ENCODE measurements at places on chromosomes 3 and 15. TPM values are rescaled to one million over a fixed set of nuclear protein-coding genes. Genes with fewer than 3 reads are reported as not detected.

DNA sequence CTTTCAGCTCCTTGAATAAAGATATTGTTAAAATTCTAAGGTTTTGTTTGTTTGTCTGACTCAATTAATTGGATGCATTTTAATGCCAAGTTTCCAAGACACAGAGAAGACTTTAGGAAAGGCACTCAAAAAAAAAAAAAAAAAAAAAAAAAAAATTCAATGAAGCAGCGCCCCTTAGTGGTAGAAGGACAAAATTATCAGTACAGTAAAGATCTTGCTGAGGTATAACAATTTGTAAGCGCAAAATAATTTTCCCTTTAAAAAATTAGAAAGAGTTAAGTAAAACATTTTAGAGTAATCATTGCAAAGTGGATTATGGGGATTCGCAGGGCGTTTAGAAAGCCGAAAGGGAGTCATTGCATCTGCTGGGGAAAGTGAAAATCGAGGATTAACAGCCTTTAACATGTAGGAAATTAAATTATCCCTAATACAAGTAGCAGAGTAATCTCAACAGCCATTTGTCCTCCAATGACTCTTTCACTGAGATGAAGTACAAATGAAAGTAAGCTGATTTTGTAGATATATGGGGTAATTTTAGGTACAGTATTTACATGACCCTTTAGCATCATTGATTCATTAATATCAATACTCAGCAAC lies 5.8 kb upstream of the DIS3L start:
- no peaks in the 10 kb centered on the region for H3K36me3 ChIP-seq
- no peak overlapping the region for H3K4me3 ChIP-seq
- H3K4me1 ChIP-seq: peaks cover 11% of the 10 kb centered on the region
- H3K27me3 ChIP-seq: no peaks in the 10 kb centered on the region
- peak; percentile 42 for DNase-seq
- no peak overlapping the region for H3K27ac ChIP-seq

Gene P2RY1
- 0.88 TPM for total RNA-seq

GRCh38 chr15:100668348-100668745 lies 66.0 kb downstream of the ASB7 start:
- H3K27me3 ChIP-seq: no peaks in the 10 kb centered on the region
- DNase-seq: no peak
- 0 out of 2 replicates have a peak, but pooled peaks cover 7% of the 10 kb centered on the region for H3K4me1 ChIP-seq
- H3K4me3 ChIP-seq: no peak overlapping the region
- H3K36me3 ChIP-seq: no peaks in the 10 kb centered on the region

Gene TTLL13
- total RNA-seq: 0.96 TPM

DNA sequence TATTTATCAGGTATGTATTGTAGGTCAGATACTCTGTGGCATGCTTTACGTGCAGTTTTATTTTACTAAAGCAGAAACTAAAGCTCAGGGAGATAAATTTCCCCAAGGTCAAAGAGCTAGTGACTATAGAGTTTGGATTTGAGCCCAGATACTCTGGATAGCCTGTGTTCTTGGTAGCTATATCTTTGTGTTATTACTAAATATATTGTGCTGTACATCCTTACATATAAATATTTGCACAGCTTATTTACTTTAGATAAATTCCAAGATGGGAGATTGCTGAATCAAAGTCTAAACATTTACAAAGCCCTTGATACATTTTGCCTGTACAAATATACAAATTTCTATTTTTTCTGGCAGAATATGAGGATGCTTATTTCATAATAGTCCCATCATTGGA lies 660.9 kb upstream of the NAALADL2 start:
- H3K27ac ChIP-seq: no peak overlapping the region
- no peaks in the 10 kb centered on the region for H3K36me3 ChIP-seq
- no peak overlapping the region for H3K4me3 ChIP-seq
- peak; percentile 50 for DNase-seq

DNA sequence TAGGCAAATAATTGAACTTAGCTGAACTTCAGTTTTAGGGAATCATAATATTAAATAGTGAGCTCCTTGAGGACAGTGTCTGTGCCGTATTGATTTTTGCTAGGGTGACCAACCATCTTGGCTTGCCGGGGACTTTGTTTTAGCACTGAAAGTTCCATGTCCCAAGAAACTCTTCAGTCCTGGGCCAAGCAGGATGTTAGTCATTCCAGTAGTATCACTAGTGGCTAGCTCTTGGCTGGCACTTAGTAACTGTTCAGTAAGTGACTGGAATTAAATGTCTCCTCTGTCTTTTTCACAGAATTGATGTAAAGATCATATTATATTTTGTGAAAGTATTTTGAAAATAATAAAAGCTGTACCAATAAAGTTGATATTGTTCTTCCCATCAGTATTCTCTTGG lies 42.3 kb downstream of the RSRC1 start:
- no peak for DNase-seq
- H3K36me3 ChIP-seq: peaks cover 5% of the 10 kb centered on the region
- H3K4me1 ChIP-seq: no peaks in the 10 kb centered on the region
- no peak overlapping the region for H3K4me3 ChIP-seq
- no peak overlapping the region for H3K27ac ChIP-seq

DNA sequence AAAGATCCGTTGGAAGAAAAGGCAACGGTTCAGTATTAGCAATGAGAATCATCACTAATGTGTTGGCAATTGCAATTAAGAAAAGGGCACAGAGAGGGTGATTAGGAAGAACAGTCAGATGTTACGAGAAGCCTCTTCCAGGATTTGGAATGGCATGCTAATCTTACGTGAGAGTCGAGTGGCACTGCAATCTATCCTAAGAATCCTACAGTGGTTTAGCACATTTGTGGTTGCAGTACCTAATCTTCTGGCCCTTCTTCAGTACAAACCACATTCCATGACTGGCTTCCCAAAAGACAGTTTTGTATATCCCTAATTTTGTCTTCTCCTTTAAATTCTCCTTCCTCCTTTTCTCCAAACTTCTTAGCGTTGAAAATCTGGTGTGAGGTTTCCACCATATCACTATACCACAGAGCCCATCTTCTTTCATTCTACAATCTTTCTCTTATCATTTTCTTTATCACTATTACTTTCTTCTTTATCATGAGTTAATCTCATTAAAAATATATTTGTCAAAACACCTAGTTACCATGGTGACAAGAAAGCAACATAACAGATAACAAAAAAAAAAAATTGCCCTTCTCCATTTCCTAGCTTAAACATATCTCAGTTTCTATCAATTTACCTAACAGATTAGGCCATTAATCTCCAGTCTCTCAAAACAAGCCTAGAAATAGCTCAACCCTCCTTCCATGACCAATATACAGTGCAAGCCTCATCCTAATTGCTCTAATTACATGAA lies 60.1 kb downstream of the IGSF11 start:
- H3K27me3 ChIP-seq: no peaks in the 10 kb centered on the region
- H3K4me1 ChIP-seq: no peaks in the 10 kb centered on the region
- DNase-seq: no peak
- no peak overlapping the region for H3K4me3 ChIP-seq

DNA sequence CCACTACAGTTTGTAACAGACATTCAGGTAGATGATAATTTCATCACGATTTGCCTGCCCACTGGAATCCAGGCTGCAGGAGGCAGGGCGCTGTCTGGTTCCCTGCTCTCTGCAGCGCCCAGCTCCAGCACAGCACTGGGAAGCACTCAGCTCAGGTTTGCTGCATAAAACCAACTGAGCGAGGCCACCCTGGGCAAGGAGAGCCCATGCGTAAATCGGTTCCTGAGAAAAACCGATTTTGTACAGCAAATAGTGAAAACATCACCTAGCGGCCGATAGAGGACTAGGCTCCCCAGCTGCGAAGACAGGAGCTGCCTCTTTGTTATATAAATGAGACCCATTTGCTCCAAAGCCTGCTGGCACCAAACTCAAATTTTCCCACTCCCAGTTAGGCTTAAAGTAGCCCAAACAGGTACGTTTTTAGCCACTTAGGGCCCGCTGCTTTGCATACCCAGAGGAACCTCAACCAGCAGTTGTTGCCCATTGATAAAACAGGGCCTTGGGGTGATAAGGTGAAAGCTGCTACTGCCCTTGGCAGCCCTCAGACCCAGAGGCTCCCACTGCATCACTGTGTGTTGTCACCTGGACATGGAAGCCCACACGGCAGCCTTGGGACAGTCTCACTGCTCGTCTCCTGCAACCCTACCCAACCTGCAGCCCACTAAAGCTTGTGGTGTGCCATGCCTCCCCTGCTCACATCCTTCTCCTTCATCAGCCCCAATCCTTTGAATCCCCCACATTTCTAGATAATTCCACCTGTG lies 47.5 kb downstream of the ALDH1L1 start:
- no peak for DNase-seq
- H3K36me3 ChIP-seq: no peaks in the 10 kb centered on the region
- H3K4me1 ChIP-seq: peaks cover 25% of the 10 kb centered on the region
- no peak overlapping the region for H3K27ac ChIP-seq
- H3K4me3 ChIP-seq: no peak overlapping the region

- H3K4me1 ChIP-seq: no peaks in the 10 kb centered on the region
- peak overlapping the region; percentile 66 for H3K4me3 ChIP-seq
- DNase-seq: no peak
- no peak overlapping the region for H3K27ac ChIP-seq
Observed at GRCh38 chr3:192408647-192409200, 318.6 kb downstream of the FGF12 start.

Measured in PC-9 (cell line).